ENCODE measurements at places on chromosomes 2 and 18. TPM values are rescaled to one million over a fixed set of nuclear protein-coding genes. Genes with fewer than 3 reads are reported as not detected.

The GREB1 gene
- total RNA-seq: 0.29 TPM

DNA sequence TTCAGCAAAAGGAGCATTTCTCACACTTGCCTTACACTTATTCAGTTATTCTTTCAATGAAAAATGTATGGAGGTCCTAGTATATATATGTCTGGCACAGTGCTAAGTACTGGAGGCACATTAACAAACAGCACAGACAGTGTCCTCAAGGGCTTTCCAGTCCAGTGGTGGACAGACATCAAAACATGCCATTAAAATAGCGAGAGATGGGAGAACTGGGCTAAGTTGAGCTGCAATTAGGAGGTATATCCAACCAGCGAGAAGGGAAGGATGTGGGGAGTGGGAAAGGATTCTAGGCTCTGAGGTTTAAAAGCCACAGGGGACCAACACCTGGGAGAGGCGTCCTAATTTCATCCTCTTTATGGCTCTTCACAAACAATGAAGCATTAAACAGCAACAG is 127.5 kb upstream of the TTC39C start:
- no peak for DNase-seq

The SLC23A3 gene
- total RNA-seq: 2.3 TPM

- DNase-seq: no peak
Measured at GRCh38 chr2:3505771-3506170, 13.6 kb downstream of the ADI1 start.

The MYCN gene
- total RNA-seq: not detected

GRCh38 chr2:13819896-13820295 is 812.6 kb upstream of the LRATD1 start:
- DNase-seq: no peak

The SLC19A3 gene
- total RNA-seq: not detected

GRCh38 chr2:190649798-190650390 is 1.0 kb downstream of the NAB1 start:
- no peak for DNase-seq

DNA sequence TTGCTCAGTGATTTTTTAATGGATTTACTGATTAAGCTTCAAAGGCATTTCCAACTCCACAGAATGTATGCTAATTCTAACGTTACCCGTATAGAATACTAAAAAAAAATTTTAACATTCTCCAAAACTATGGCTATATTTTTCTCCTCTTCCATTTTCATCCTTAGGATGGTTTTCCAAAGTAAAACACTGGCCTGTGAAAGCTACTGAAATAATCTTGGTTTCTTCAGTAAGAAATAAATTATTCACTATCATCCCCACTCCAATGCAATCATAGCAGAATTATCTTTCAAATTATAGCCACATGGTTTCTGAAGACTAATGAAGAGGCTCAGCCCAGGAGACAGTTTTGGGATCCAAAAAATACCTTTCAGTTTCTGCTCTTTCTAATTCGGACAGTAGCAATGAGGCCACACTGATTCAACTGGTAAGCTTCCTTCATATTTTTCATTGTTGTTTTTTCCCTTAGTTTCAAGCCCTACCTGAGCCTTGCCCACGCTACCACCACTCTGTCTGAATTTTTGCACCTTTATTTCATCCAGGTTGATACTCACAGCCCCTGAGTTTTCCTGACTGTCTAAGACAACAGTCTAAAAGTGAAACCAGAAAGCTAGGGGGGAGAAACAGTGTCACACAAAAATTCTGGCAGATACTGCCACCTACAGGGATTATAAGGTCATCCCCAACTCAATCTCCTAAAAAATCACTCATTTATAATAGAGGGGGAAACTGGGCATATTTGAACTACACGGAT is 887.9 kb downstream of the NRXN1 start:
- DNase-seq: peak; percentile 26

The CCDC102B gene
- total RNA-seq: 2.0 TPM

GRCh38 chr2:23563673-23564614 is 179.0 kb downstream of the KLHL29 start:
- no peak for DNase-seq

- peak; percentile 54 for DNase-seq
Measured at GRCh38 chr2:170812710-170813600, 3.7 kb upstream of the GAD1 start.

DNA sequence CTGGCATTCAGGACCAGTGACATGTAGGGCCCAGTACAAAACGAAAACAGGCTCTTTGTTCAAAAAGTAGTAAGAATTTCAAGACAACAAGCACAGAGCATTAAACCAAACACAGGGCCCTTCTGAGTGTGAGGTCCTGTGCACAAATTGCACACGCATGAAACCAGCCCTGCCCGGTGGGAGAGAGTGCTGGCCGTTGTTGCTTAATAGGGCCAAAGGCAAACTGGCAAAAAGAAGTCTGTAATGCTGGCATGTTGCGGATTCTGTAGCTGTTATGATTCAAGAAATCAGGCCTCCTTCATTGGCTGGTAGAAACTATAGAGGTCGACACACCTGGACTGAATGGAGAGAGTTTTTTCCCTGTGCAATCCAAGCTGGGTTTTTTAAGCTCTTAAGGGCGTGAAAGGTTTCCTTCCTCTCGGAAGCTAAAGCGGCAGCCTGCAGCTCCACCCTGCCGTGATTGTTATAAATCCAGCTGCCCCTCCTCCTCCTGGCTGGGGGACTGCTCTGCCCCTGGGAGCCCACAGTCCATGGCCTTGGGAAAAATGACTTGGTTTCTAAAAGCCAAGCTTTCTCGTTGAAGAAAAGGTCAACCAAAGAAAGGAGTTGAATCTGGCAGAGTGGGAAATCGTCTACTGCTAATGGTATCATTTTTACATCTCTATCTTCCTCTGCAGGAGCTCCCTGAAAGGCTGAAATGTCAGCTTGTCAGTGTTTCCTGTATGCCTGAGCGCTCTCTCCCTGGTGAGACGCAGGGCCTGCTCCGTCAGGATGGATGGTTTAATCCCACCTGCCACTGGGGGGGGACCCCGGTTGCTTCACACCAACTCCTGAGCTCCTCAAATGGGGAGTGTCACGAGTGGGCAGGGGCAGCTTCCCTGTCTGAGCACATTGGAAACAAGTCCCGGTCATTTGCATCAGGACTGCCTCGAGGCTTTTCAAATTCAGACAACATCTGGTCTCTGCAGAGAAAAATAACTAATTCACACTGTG is 143.6 kb downstream of the ALPK2 start:
- DNase-seq: no peak

Data from activated CD4-positive, alpha-beta T cell treated with anti-CD3 and anti-CD28 coated beads, Interleukin-2, amount 10 ng/mL, durations not matched to agents 7 days and 5 days (primary cell).